ENCODE measurements at places on chromosomes 7 and 10.

GRCh38 chr10:124086787-124087671 is 6.4 kb downstream of the CHST15 start:
- DNase-seq = no peak

DNA sequence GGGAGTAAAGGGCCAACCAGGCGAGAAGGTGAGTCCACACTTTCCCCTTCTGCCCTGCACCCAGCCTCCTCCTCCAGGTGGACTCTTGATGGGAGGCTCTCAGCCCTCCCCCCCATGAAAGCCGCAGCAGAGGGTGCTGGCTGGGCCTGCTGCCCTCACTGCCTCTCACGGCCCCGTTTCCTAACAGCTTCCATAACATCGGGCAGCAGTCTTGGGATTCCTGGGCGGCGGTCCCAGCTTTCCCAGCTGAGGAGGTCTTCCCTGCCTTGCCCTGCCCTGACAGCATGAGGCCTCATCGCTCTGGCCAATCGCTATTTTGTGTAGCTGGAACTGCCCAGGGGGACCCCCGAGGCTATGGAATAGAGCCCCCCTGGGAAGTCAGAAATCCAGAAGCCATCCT is 76.3 kb downstream of the COL13A1 start:
- DNase-seq = no peak

DNA sequence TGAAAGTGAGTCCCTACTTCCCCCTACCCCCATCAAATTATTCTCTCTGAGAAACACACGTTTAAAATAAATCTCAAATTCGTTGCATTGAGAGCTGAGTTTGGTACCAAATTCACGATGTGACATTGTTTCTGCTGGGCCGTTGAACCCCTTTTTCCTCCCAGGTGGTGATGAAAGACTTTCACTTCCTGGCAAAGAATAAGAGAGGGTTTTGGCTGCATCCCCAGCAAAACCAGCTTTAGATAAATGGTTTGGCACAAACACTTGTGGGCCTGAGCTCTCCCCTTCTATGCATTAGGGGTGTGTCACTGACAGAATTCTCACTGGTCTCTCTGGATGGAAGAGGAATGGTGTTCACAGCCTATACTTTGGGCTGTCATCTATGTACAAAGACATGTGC is 8.8 kb upstream of the DNTT start:
- DNase-seq = no peak

DNA sequence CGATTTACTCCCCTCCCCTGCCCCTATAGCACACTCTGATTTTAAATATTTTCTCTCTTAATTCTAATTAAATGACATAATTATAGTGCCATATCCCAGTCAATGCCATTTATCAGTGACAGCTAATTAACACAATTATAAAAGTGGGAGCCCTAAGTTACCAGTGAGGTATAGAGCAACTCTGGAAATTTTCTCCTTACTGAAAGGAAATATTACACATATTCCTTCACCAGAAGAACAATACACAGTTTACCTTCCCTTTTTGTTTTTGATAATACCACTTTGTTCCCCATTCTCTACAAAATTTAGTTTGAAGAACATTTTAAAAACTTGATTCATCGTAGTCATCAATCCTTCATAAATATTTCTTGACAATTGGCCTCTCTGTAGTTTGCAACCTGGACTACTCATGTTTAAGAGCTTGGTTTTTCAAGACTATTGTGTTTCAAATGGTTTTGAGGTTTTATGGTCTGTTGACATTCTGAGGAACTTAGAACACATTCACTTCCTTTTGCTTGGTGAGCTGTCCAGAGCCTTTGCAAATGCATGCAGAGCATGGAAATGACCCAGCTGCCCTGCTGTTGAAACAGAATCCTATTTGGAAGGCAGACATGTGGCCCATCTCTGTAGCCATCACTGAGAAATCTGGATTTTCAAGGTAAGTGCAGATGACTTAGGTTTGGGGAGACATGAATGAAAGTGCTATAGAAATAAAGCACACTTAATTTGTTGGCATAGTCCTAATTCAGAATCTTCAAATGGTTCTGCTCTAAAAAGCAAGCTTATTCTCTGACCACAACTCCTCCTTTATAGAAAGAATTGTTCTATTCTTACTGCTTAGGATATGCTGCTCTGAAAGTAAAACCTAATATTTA is at the start of gene GPR141:
Gene GPR141, plus strand, starts transcription at position 521 of the 875 bp plus-strand sequence. CDS start 56,628 bp downstream, outside the sequence.
- no peak for DNase-seq

DNA sequence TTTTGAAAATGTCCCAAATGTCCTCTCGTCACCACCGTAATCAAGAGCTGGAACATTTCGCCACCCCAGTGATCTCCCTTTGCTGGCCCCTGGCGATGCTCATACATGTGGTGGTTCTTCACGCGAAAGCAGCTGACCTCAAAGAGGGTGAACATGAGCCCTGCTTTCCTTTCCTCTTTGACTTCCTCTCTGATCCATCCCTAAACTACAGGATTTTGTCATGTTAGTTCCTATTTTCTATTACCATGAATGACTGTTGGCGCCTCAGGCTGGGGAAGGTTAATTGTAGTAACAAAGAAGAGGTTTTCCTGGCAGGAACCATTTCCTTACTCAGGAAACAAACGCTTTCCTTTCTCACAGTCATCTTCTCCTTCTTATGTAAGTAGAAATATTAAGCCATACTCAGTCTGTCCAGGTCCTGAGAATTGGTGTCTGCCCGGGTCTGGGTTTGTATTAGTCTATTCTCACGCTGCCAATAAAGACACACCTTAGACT is 114.5 kb downstream of the INSYN2A start:
- no peak for DNase-seq

GRCh38 chr10:77816311-77816710 is 110.2 kb downstream of the DLG5 start:
- DNase-seq = no peak

GRCh38 chr7:28686418-28686800 is 271.7 kb downstream of the TRIL start:
- DNase-seq = no peak

DNA sequence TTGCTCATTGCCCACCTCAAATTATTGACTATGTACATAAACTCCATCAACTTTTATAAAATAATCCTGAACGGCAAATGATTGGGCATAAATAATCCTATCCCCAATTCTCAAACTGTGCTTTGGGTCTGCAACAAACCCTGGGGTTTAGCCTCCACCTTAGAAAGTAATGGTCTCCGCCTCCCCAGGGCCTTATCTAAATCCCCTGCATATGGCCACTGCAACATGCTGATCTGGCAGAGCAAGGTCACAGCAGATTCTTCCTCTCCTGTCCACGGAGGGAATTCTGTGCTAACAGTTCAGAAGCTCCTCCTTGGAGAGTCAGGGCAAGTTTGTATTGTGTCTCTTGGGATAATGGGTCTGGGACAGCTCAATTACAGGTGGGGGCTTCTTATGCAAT is 18.4 kb downstream of the FXYD4 start:
- no peak for DNase-seq

- no peak for DNase-seq
These were observed 11.7 kb downstream of the NOBOX start for GRCh38 chr7:144391823-144392255.

DNA sequence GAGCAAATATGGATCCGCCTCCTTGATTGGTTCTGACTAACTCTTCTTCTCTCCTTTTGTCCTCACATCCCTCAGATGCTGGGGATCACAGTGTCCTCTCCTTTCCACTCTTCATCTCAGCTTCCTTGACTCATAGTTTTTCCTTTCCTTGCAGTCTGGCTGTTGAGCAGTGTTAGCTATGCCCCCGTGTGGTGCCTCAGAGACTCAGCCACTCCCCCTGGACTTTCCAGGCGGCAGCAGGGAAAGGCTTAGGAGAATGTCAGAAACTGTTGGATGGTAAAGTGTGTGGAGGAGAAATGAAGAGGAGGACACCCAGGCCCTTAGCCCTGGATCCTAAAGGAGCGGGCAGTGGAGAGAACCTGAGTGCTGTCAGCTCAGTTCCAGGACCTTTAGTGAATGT is 267.5 kb downstream of the CELF2 start:
- DNase-seq = no peak

GRCh38 chr7:39811161-39811614 is 138.9 kb upstream of the CDK13 start:
- no peak for DNase-seq

Data from activated naive CD4-positive, alpha-beta T cell (primary cell).